ENCODE measurements at places on chromosomes 4 and X.

DNA sequence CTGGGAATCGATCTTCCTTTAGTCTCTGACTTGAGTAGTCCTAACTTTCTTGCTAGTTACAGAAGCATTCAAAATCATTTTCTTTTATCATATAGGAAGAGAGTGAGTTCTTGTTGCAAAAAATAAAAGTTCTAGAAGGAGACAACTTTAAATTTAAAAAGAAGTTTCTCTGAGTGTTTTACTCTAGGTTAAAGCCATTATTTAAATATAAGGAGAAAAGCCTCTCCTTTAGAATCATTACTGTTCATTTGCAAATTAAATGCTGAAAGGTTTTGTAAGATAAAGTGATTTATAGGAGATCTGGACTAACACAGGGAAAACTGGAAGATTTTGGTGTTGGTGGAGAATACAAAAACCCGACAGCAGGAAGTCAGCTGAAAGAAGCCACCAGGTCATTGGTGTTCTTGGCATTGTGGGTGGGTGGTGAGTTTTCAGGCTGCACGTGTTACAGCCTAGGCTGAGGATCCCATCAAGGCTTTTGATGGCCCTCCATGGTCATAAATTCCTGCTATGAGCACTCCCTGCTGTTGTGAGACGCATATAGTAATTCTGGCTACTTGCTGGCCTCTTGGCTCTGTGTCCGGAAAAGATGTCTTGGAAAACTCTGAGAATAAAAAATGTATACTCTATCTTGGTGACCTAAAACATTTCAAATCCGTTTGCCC is 81.6 kb downstream of the GPAT3 start:
- no peak for DNase-seq

DNA sequence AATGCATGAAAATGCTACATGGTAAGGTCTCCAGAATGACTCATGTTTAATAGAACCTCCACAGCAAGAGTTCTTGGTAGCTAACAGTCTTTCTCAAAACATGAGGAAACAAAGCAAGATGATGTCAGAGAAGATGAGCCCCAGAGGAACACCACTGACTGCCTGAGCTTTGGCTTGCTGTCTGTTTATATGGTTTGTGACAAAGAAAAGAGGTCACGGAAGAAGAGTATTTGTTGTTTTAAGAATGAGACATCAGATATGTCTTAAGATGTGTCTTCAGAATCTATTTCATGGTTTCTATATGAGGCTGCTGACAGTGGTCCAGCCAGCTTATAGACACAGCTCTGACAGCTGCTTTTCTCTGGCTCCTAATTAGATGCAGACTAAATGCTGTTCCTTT is 18.8 kb upstream of the AREG start:
- DNase-seq: no peak

DNA sequence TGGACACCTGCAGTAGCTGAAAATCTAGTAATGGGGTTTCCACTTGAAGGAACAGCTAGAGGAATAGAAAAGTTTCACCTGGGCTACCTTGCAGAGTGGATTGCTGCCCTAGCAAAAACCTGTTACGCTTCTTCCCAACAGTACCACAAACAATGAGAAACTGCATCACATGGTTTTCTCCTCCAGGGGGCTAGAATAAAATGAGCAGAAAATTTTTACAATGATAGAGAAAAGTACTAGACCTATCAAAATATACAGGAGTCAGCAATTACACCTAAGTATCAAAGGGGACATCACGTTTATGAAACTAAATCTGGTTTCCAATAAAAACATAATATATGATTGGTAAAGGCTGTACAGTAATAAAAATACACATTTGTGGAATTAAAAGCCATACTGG is 423.1 kb upstream of the PITX2 start:
- DNase-seq: no peak

- DNase-seq: no peak
These were observed 269.2 kb upstream of the DDX53 start for GRCh38 chrX:22730542-22730941.

DNA sequence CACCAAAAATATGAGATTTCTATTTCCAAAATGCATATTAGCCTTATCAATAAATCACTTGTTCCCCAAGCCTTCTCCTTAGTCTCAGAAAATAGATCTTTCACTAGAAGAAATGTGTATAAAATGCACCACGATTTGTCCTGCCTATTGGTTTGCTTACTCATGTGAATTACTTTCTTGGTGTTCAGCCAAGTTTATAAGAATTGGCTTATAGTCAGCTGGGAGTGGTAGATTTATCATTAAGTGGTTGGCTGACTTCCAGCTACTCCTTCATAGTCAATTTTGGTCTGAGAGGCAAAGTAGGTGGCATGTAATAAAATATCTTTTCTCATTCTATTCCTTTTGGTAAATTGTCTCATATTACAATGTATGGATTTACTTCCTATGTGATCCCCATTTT is 1.3 kb downstream of the SULT1E1 start:
- DNase-seq: no peak

GRCh38 chr4:151417164-151417571 is 8.2 kb downstream of the FHIP1A start:
- no peak for DNase-seq

DNA sequence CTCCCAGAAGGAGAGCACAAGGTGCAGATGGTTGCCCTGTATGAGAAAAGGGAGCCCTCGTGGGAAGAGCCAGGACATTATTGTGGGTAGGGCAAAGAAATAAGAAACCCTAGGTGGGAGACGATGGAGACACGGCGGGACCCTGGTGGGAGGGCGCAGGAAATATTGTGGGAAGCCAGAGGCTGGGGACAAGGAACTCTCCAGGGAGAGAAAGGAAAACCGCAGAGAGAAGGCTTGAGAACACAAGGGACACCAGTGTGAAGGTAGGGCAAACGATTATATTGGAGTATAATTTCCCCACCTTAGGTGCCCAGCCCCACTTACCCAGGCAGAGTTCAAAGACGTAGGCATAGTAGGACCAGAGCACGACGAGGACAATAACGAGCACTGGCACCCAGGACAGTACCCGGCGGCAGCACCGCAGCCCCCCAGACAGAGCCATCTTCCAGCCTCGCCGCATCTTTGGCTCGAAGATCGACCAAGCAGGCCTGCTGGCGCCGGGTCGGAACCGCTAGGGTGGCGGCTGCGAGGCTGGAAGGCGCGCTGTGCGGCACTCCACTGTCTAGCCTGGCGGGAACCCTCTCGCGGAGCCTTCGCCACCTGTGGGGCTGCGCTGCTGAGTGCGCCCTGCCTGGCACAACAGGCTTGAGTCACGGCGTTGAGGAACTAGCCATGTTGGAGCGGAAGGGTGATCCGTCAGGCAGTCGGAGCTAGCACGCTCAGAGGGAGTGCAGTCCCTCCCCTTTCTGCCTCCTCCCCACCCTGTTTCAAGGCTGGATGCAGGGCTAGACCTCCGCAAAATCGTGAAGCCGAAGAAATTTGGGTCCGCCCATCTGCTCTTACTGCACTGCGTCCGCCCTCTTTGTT is at the start of gene ZDHHC15:
ZDHHC15 (minus strand) TSS at position 473 of the 867 bp plus-strand sequence; CDS start at position 460, 13 bp downstream.
- no peak for DNase-seq

DNA sequence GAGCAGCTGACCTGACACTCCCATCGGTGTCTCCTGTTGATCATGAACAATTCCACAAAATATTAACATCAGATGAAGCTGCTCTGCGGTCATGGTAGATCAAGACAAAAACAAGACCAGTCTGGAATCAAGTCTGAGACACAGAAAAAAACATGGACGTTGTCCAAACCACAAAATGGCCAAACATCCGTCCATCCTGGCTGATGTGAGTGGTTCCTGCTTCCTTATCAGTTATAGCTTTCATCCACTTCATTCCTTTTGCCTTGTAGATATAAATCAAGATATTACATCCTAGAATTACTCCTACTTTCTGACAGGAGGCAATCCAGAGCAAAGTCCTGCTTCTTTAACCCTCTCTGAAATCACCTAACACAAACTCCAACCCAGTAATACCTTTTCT is 28.8 kb upstream of the PCSK1N start:
- no peak for DNase-seq

GRCh38 chrX:28848707-28849106 is 261.5 kb downstream of the IL1RAPL1 start:
- DNase-seq: no peak

GRCh38 chr4:89221167-89221867 is 86.3 kb downstream of the GPRIN3 start:
- no peak for DNase-seq

Measured in stimulated activated CD8-positive, alpha-beta memory T cell treated with anti-CD3 and anti-CD28 coated beads, Interleukin-2, amount 100 ng/mL, for 1 hour (primary cell).